ENCODE measurements at places on chromosomes 3 and 15.

DNA sequence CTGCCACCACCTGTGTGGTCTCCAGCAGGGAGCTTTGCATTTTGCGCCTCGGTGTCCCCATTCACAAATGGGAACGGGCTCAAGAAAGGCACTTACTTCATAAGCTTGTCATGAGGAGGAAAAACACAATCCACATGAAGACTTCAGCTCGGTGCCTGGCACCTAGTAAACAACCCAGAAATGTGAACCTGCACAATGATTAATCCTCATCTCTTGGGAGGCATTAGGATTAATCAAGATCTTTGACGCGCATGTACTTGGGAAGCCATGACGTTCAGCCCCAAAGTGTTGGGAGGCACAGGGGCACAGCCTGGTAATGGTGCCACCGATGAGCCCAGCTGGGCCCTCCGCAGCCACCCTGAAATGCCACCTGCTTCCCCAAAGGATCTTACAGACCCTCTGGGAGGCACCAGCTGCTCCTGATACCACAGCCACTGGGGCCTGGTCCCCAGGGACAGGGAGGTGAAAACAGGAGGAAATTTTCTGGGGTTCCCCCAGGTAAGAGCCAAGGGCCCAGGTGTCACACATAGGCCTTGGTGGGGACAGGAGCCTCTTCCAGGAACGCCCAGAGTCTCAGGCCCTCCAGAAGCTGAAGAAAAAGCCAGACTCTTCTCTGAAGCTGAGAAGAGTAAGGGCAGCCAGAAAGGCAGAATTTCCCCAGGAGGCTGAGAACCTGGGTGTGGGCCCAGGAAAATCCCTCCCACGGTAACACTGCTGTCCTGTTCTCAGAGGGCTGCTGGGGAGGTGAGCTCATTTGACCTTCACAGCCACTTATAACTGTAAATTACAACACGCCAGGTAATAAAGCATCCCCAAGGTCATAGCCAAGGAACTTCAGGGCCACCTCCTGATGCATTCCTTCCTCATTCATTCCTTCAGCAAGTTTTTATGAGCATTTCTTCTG is 507.5 kb downstream of the SHQ1 start:
- DNase-seq: no peak

GRCh38 chr15:81133782-81134461 is at the start of gene CFAP161:
Gene CFAP161 (plus strand): TSS chr15:81134270. CDS start chr15:81134330, 60 bp downstream.
- DNase-seq: peak; percentile 63

- no peak for DNase-seq
Measured at GRCh38 chr3:111319598-111319997, 222.4 kb upstream of the CD96 start.

GRCh38 chr15:99249270-99249841 is at the start of gene TTC23:
Gene TTC23 (minus strand): TSS chr15:99249581. CDS start chr15:99228712, 20,869 bp downstream.
- no peak for DNase-seq

GRCh38 chr3:173988909-173989308 is 591.4 kb downstream of the NLGN1 start:
- DNase-seq: no peak

DNA sequence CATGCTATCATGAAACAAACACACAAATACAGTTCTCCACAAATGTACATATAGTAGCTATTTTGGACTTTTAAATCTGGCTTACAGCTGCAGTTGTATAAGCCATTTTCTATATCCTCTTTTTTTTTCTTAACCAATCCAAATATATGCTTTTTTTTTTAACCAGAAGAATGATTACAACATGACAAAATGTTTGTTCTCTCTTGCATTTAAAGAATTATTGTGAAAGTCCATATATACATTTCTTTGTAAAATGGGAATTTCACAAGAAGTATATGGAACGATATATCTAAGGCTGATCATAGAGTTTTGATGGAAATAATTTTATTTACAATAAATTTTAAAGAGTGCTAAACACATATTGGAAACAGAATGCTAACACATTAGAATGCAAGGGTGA is 95.6 kb downstream of the CD200R1L start:
- no peak for DNase-seq

GRCh38 chr15:59501597-59501996 is 63.6 kb downstream of the FAM81A start:
- peak; percentile 6 for DNase-seq

GRCh38 chr3:61288446-61288845 is 37.2 kb upstream of the FHIT start:
- no peak for DNase-seq

GRCh38 chr3:2512881-2513280 is 414.2 kb downstream of the CNTN4 start:
- DNase-seq: no peak

DNA sequence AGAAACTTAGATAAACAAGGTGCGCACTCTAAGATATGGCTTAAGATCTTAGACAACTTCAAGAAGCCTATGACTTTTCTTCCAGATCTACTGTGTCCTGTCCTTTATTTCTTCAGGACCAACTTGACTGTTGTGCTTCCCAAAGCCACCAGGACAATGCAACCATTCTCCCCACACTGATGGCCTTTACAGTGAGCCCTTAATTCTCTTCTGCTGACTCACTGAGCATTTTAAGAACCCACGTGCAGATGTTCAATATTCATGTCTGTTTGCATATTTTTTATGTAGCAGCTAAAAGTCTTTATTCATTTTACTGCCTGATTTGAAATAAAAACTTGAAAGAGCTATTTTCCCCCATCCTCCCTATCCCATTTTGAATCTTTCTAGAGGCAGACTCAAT is 103.3 kb upstream of the SLC2A2 start:
- no peak for DNase-seq

DNA sequence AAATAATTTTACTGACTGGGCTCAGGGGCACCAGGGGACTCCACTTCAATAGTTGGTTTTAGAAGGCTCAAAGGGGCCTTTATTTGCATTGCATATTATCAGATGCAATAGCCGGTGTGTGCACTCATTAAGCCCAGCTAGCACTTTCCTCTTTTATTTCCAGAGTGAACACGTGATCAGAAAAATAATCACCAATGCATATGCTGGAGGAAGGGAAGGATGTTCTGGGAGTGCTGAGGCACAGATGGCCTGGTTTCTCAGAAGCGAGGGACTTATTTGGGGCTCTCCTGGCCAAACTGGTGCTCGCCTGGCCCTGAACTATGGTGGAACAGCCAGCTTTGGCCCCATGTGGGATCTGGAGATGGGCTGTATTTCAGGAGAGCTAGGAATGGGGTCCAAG is 60.4 kb upstream of the SEC13 start:
- DNase-seq: no peak

DNA sequence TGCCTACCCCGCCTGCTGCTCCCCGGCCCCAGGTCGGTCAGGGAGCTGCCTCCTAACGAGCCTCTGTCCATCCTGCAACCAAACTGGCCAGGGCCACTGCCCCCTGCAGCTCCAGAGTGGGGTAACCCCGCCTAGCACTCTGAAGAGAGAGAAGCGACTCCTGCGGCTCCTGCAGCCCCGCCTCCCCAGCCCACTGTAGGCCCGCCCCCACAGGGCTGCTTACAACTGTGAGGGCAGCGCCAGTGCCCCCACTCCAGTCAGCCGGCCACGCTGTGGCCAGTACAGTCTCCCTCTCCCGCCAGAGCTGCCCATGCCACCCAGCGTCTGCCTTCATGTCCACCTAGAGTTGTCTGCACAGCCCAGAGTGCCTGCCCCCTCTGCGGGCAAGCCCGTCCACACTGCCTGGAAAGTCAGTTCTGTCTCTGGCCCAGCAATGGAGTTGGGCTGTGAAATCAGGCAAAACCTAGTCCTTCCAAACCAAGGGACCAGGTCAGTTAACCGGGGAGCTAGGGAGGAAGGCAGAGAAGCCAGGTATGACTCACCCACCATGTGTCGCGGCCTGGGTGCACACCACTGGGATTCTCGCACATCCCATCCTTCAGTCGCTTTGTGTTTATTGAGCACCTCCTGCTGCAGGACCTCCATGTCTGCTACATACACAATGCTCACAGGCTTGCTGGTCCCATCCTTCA is 2.4 kb downstream of the UCN2 start:
- no peak for DNase-seq

All from NCI-H1930 (cell line).